ENCODE measurements at places on chromosomes 5 and 9.
A peak's percentile ranks its signal among the peaks of the same experiment; 100 is the strongest.

DNA sequence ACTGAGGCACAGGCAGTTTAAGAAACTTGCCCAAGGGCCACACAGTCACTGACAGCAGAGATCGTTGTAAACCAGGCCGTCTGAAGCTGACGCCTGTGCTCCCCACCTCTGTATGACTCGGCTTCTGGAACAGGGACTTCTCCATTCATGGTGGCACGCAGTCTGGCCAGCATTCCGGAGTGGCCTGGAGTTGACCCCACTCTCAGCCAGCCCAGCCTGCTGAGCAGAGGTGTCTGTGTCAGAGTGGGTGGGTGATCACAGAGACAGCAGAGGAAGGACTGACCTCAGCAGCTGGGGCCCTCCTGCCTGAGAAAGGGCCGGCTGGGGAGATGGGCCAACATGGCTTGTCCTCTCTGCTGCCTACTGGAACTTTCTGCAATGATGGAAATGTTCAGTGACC, 12.6 kb downstream of the LRSAM1 start:
- peak; percentile 29 for DNase-seq

DNA sequence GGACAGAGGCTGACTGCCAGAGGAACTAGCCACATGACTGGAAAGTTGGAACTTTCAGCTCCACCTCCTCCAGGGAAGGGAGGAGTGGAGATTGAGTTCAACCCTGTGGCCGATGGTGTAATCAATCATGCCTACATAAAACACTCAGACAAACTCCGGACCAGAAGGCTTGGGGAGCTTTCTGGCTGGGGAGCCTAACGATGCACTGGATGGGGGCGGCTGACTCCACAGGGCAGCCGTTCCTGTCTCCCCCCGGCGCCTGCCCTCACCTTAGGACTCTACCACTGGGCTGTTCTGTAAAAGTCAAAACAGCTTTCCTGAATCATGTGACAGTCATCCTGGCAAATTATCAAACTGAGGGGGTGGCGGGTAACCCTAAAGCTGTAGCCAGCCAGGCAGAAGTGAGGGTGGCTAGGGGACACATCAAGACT, 58.0 kb downstream of the GOLM1 start:
- DNase-seq, result no peak

- DNase-seq, result peak; percentile 96
Observed at GRCh38 chr5:143887903-143888665, 76.1 kb downstream of the HMHB1 start.

DNA sequence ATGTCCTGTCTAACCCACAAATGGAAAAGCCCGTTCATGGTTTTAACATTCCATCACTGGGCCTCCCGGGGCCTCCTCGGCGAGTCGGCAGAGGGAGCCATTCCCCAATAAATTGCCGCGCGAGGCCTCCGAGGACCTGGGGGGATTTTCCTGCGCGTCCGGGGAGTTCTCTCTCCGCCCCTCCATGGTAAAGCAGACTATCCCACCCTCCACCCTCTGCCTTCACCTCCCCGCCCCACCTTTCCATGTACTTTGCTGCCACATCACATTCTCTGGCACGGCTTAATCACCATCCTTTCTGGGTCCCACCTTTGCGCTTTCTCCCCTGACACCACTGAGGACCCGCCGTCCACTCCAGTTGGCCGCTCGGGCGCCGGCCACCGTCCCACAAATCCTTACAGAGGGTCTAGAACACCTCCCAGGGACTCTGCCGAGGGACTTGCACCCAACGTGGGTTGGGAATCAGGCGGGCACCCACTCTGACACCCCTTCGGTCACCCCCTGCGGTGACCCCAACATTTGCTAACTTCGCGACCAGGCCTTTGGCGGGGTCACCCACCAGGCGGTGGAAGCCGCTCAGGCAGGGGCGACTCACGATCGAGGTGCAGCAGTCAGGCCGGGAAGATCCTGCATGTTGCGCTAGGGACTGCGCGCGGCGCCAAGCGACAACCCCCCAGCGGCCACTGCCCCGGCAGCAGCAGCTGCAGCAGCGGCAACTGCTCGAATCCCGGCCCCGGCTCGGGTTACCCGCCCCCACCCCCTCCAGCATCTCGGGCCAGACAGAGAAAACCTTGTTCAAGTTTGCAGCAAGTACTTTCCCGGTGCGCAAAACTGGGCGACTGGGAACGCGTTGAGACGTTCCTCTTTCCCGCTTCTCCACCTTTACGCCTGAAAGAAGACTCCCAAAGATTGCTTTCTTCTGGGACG, at the start of gene MEGF10:
TSS of gene MEGF10 (plus strand) at position 778 of the 927 bp plus-strand sequence. CDS start 40,513 bp downstream, outside the sequence.
- peak; percentile 48 for DNase-seq

GRCh38 chr5:72307573-72307967, 12.5 kb downstream of the MRPS27 start:
- no peak for DNase-seq

DNA sequence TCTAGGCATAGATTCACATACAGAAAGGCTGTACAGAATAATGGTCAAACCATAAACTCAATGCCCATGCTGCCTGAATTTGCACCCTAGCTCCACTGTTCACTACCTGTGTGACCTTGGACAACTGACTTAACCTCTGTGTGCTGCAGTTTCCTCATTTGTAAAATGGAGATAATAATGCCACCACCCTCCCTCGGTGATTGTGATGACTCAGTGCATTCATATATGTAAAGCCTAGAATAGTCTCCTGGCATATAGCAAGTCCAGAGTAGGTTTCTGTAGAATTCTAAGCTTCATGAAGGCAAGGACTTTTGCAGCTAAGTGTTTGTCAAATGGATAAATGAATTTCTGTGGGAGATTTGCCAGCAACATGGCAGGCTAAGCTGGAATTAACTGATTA, 297.8 kb upstream of the NR4A3 start:
- no peak for DNase-seq

GRCh38 chr5:15132816-15133405, 261.3 kb upstream of the ANKH start:
- DNase-seq, result no peak

GRCh38 chr5:124303366-124303765, 443.1 kb downstream of the ZNF608 start:
- DNase-seq, result no peak

DNA sequence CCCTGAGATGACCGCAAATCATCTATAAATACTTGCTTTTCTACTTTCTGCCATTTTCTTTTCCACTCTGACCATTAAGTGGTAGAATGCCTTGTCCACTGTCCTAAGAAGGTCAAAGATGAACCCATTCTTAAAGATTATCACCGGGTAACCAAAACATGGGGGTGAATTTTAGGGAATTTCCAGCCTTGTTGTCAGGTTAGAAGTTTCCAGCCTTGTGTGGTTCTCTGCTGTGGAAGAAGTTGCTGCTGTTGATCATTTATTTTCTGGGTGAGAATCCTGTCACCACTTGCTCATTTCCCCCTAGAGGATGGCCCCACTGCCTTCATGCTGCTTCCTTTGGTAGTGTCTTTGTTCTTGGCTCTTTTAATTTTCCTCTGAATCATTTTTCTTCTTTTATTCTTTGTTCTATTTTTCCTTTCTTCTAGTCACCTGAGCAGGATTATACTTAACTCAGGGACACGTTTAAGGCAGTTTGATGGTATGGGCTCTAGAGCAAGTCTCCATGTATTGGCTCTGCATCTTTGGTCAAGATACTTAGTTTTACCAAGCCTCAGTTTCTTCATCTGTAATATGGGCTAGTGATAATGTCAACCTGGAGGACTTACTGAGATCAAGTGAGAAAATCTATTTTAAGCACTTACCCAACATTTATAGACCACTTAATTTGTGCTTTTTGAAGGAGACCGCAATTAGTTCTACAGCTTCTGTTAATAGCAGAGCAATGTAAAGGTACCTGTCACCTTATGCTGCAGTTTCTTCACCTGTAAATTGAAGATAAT, 266.2 kb downstream of the ARHGAP26 start:
- DNase-seq, result no peak

DNA sequence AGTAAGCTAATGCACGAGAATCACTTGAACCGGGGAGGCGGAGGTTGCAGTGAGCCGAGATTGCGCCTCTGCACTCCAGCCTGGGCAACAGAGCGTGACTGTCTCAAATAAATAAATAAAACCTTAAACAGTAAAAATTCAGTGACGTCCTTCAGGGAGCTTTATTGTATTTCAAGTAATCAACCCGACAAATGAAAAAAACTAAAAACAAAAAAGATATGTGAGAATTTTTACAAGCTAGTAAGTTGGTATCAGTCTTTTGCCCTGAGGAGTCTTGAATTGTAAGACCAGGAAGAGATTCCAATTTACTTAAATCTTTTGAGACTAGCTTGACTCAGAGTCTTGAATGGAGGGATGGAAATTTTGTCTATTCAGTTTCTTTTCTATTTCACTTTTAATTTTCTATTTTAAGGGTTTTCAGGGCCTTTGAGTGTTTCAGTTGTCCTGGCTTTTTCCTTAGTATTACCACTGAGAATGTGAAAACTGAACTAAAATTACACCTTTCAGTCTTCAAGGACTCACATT, 126.0 kb upstream of the DHFR start:
- DNase-seq, result no peak

DNA sequence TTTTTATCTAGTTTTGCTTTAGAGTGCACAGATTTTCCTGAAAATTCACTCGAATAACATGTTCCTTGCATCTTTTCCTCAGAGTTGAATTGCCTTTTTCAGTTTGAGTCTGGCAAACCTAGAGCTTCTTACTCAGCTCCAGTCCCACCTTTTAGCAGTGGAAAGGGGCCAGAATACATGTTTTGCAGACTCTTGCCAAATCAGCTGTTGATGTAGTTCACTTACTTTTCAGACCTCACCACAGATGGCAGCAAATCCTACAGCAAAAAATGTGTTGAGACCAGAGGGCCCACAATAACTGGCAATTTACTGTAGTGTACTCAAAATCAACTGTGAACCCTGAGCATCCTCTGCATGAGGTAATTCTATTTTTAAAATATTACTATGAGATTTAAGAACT, 545.2 kb upstream of the ACO1 start:
- no peak for DNase-seq

DNA sequence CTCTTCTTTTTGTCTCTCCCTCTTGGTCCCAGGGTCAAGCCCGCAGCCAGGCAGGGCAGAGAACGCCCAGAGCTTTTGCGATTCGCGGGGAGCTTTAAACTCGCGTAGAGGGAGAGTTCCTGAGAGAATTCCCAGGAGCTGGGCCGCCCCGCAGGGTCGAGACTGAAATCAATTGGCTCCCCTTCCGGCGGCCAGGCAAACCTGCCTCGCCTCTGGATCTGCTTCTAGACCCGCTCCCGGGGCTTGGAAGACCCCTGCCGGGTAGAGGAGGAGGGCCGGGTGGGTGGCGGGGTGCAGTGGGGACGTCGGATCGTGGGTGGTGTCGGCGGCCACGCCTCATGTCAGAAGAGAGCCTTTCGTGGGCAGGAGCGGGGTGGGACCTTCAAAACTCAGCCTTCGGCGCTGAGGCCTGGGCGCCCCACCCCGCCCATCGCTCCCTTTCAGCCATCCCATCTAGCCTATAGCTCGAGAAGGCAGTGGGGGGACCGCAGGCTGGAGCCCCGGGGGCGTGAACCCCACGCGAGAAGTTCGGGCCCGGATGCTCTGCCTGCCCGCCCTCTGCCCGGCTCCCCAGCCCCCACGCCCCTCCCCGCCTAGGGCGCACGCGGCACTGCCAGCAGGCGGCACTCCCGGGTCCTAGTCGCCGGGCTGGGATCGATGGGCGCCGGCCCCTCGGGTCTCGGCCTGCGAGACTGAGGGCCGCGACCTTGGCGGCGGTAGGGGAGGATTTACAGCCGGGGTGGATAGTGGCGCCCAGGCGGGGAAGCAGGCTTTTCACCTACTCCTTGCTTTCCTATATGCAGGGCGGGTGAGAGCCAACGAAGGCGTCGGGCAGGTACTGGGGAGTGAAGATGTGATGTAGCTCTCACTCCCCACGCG, 6.1 kb downstream of the PRDM6 start:
- no peak for DNase-seq

DNA sequence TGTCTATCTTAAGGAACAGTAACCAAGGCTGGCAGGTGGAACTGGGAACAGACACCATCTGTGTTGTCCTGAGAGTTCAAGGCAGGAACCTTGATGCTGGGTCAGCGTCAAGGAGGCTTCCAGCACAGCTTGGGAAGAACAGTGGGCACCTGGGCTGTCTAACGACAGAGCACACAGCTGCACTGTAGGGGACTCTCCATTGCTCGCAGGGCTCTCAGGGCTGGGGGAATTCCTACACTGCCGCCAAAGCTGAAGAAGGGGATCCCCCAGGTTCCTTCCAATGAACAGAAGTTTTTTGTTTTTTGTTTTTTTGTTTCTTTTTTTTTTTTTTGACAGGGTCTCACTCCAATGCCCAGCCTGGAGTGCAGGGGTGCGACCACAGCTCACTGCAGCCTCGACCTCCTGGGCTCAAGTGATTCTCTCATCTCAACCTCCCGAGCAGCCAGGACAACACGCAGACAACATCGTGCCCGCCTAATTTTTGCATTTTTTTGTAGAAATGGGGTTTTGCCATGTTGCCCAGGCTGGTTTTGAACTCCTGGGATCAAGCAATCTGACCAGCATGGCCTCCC, 81.9 kb downstream of the PTPN3 start:
- no peak for DNase-seq

GRCh38 chr9:104810421-104811339, 46.8 kb downstream of the NIPSNAP3B start:
- DNase-seq, result peak; percentile 38

DNA sequence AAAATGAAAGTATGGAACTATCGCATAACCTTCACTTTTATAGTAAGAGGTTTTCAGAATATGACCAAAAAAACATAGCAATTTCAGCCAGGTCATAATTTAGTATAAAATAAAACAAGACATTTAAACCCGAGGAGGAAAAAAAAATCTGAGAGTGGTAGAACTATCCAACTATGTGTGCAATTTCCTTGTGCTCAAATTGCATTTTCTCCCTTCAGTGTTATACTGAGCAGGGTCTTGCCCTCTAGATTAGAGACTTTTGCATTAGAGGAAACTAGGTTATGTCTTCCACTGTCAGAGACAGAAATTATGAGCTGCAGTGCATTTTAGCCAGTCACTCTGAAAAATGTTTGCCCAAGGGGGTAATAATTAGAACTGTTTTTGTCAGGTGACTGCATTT, 330.6 kb downstream of the NR2F1-AS1 start:
- DNase-seq, result no peak

- no peak for DNase-seq
Observed at GRCh38 chr5:91840412-91840811, 457.3 kb upstream of the ARRDC3 start.
